A172 (cell line): ENCODE measurements at places on chromosomes 7 and 10. TPM values are rescaled to one million over a fixed set of nuclear protein-coding genes. Genes with fewer than 3 reads are reported as not detected.

Gene PKD1L1
- 0.69 TPM in 1 of 2 replicates, not detected in the other for total RNA-seq

Gene NUDT13
- total RNA-seq: 4.0 and 40.4 TPM in 2 replicates

Gene KIF20B
- 39.2 and 46.0 TPM in 2 replicates for total RNA-seq

Gene NPFFR1
- 0.02 TPM in 1 of 2 replicates, not detected in the other for total RNA-seq

Gene ESYT2
- total RNA-seq: 48.4 and 50.1 TPM in 2 replicates

Gene TRIM73
- total RNA-seq: 0.03 TPM in 1 of 2 replicates, not detected in the other

Gene DDC
- not detected in 2 replicates for total RNA-seq

Gene CD36
- 0.05 and 2.7 TPM in 2 replicates for total RNA-seq

Gene EXOSC1
- total RNA-seq: 101 and 116 TPM in 2 replicates

Gene ATP6V0A4
- 1.3 and 1.5 TPM in 2 replicates for total RNA-seq

Gene SGCE
- 24.0 and 25.0 TPM in 2 replicates for total RNA-seq

Gene ZNF775
- total RNA-seq: 5.7 and 11.1 TPM in 2 replicates
